ENCODE measurements at places on chromosomes 12 and 14. TPM values are rescaled to one million over a fixed set of nuclear protein-coding genes. Genes with fewer than 3 reads are reported as not detected.

The TMPRSS12 gene
- total RNA-seq: not detected

The MANSC4 gene
- total RNA-seq: not detected

The DAO gene
- not detected for total RNA-seq

The LTB4R gene
- 0.39 TPM for total RNA-seq

The BCL7A gene
- total RNA-seq: 1.8 TPM

The ANO2 gene
- 0.89 TPM for total RNA-seq

The PHLDA1 gene
- total RNA-seq: 19.5 TPM

The PLCZ1 gene
- total RNA-seq: not detected

- peak; percentile 13 for DNase-seq
These were observed 7.2 kb downstream of the NAB2 start for GRCh38 chr12:57096099-57096572.

DNA sequence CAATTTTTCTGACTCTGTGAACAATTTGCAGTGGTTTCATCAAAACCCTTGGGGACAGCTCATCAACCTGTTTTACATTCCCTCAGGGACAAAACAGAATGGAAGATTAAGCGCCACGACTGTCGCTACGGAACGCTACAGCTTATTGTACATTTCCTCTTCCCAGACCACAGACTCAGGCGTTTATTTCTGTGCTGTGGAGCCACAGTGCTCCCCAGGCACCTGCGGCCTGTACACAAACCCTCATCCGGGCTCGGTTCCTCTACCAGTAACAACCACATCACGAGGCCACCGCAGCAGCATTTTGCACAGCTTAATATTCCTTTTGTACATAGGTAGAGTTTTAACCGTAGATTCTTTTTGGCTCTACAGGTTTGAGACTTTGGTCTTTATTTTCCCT is 397.4 kb upstream of the OR4E1 start:
- no peak for DNase-seq

GRCh38 chr12:82124711-82125380 is 233.3 kb downstream of the CCDC59 start:
- DNase-seq: peak; percentile 14

- DNase-seq: no peak
These were observed 1.6 kb downstream of the SCARB1 start for GRCh38 chr12:124861898-124862676.

DNA sequence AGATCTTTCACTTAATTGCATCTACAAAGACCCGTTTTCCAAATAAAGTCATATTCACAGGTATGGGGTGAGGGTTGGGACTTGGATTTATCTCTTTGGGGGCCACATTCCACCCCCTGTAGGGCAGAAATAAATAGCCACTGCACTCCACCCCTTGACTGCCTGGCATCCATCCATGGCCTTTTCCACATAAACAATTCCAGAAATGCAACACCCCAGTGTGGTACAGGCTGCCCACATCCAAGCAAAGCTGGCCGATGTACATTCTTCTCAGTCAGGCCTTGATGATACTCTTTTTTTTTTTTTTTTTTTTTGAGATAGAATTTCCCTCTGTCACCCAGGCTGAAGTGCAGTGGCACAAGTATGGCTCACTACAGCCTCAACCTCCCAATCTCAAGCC is 12.9 kb downstream of the DGLUCY start:
- DNase-seq: peak; percentile 50

DNA sequence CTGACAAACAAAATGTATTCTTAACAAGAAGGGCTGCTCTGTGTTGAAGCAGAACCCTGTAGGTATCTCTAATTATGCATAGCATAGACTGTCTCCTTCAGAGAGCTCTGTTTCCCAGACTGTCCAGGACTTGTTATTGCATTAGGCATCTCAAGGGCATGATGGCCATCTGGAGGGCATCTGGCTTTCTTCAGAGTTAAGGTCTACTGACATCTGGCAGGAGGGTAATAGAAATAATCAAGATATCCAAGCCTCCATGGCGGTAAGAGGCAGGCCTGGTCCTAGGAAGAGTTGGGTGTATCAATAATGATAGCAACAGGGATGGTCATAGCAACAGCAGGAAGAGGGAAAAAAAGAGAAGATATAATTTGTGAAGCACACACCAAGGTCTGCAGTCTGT is 161.2 kb downstream of the TTC8 start:
- no peak for DNase-seq

GRCh38 chr12:93079271-93079670 is 150.2 kb upstream of the EEA1 start:
- no peak for DNase-seq

- DNase-seq: no peak
These were observed 144.9 kb downstream of the SRGAP1 start for GRCh38 chr12:63989301-63989845.

DNA sequence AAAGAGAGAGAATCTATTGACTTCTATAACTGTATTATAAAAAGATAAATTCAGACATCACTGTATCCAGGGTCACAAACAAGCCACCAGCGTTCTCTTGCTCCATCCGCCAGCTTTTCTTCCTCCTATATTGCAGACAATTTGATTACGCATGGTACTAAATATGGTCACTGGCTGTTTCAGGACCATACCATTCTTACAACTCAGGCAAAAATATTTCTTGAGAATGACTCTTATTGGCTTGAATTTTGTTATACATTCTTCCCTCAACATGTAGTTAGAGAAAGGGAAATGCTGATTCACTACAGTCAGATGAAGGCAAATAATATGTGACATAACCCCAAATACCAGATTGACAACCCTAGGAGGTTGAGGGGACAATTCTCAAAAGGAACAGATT is 101.3 kb downstream of the SLC6A15 start:
- DNase-seq: no peak

GRCh38 chr12:124159655-124160054 is 135.2 kb upstream of the RFLNA start:
- DNase-seq: no peak

- DNase-seq: no peak
These were observed 95.2 kb upstream of the TBX3 start for GRCh38 chr12:114779186-114779585.

- peak; percentile 75 for DNase-seq
These were observed 28.9 kb upstream of the TMX1 start for GRCh38 chr14:51211149-51211548.

DNA sequence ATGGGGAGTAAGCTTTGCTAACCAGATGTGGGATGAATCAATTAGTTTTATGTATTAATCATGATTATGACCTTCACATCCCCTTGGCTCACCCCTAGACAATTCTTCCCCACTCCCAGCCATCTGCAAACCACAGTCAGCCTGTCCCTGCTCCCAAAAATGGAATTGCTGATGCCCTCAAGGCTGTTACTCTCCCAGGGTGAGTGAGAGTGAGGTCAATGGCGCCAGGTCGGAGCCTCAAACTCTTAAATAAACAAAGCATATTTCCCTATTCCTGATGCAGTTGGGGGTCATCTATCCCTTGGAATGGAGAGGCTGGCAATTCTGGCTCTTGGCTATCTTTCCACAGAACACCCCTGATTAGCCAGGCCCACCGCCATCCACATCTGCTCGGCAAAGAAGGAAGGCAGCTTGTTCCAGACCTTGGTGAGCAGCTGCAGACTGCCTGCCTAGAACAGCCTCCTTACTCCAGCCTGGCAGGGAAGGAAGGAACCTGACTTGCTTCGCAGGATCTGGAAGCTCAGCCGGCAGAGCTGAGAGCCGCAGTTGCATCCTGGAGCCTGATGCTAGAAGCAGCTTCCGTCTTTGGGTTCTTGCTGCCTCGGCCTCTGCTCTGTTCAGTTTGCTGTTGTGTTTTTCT is 57.0 kb downstream of the SMUG1 start:
- DNase-seq: no peak

- DNase-seq: peak; percentile 22
These were observed 1.9 kb upstream of the BAZ2A start for GRCh38 chr12:56631790-56632700.

- DNase-seq: no peak
These were observed 796.4 kb downstream of the AACS start for GRCh38 chr12:125861299-125862281.

DNA sequence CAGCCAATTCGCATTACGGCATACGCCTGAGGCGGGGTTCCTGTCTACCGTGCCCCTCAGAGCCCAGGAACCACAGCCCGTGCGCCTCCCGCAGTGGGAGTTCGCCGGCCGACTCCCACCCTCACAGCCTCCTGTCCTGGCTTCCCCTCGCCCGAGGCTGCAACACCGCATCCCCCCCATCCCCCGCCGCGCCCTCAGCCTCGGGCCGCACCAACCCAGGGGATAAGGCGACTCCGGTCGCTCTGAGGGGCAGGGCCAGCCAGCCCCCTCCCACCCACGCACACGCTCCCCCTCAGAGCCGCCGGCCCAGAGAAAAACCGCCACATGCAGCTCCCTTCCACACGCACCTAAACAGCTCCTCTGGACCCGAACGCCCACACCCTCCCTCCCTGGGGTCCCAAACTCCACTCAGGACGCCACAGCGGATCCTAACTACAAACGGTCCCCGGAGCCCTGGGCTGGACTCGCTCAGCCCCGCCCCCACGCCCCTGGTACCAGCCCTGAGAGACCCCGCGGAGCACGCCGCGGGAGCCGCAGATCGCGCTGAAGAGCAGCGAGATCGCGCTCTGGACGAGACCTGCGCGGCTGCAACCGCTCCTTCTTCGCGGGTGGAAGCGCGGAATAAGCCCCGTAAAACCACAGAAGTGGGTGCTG is at the start of gene C14orf39:
Gene C14orf39, minus strand, starts transcription at position 466 of the 654 bp plus-strand sequence. CDS start 985 bp downstream, outside the sequence.
- DNase-seq: no peak

GRCh38 chr14:89730687-89731086 is 223.8 kb downstream of the EFCAB11 start:
- DNase-seq: no peak

- peak; percentile 34 for DNase-seq
These were observed 37.3 kb downstream of the LTBP2 start for GRCh38 chr14:74574706-74575105.

GRCh38 chr12:105983622-105984320 is 155.0 kb downstream of the NUAK1 start:
- DNase-seq: peak; percentile 56

- no peak for DNase-seq
These were observed 3.5 kb downstream of the WNT10B start for GRCh38 chr12:48967991-48968390.

GRCh38 chr12:39123580-39124253 is 218.3 kb upstream of the CPNE8 start:
- DNase-seq: no peak

DNA sequence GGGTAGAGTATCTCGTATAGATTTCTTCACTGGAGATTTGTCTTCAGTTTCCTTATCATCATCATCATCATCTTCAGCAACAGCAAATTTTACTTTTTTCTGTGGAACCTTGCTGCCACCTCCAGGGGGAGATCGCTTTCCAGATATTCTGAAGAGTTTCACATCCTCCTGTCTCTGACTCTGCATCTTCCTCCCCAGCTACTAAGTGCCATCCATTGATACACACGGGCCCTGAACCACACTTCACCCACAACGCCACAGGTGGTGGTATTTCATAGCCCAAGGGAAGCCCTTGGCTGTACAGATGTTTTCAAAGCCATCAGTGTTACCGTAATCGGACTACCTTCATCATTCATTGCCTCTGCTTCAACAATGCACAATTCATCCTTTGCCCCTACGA is 82.2 kb downstream of the PPP2R5C start:
- DNase-seq: no peak

DNA sequence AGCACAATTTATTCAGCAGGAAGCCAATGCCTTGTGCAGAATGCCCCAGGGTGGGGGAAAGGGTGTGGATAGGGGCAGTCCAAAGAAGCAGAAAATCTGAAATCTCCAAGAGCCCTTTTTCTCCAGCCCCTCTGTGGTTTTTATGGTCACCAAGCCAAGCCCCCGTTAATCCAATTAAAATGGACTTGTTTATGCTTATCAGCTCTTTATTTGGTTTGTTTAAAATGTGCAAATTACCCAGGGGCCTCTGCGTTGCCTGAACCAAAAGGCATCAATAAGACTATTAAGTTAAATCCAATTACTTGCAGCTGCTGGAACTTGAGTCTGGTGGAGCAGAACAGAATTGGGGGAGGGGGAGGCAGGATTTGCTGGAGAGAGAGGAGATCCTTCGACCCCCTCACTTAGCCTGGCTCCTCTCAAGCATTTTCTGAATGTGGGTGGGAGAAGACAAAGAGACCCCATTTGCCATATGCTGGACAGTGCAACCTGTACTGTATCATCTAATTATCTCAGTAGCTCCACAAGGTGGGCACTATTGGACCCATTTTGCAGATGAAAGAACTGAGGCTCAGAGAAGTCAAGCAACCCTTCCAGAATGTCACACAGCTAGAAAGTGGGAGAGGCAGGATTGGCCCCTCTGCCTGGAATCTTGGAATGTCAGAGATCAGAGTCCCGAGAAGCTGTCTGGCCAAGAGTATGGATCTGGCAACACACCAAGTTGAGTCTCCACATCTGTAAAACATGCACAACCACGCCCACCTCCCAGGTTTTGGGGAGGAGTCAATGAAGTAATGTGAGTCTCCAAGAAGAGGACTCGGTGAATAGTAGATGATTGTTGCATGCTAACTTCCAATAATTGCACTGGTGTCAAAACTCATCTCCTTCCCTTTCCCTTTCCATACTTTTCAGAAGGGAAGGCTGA is 66.9 kb downstream of the CMKLR1 start:
- peak; percentile 14 for DNase-seq

DNA sequence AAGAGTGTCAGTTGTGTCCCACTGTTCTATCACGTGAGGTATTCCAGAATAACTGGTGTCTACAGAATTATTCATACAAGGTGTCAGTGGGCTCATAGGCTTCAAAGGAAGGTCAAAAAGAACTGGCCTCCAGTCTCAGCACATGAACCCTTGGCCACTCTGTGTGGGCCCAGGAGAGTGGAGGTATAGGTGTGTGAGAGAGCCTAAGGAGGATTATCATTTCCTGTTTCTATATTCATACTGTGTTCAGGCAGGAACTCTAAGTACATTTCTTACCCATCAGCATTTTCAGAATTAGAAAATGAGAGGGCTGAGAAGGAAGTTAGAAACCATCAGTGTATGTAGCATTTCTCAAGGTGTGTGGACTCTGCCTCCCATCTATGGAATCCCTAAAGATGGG is 87.0 kb downstream of the BTG1 start:
- no peak for DNase-seq

DNA sequence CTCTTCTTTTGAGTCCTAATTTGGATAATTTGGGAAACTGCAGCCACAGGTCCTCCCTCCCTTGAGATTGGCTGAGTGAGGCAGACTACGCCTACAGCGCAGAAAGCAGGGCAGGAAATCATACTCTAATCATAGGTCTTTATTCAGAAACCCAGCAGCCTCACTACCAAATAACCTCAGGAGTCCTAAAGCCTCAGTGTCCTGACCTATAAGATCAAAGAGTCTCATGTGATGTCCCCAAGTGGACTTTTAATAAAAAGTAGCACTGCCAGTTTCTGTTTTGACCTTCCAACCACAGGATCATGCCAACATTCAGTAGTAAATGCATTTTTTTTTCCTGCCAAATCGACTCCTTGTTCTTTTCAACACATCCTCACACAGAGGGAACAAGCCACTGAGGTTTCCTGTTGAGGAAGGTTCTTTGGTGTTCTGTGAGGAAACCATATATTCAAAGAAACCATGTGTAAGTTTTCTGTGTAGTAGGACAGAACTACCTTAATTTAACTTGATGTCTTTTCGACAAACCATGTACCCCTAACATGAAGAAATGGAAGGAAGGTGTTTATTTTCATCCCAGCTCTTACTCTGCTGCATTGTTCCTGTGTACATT is 72.2 kb downstream of the VCPKMT start:
- no peak for DNase-seq

GRCh38 chr12:81705586-81705985 is 53.6 kb downstream of the PPFIA2 start:
- no peak for DNase-seq

All from H4 (cell line).